ENCODE measurements at places on chromosomes 1 and 21. TPM values are rescaled to one million over a fixed set of nuclear protein-coding genes. Genes with fewer than 3 reads are reported as not detected.

Gene IRF6
- polyA plus RNA-seq: 0.83 TPM

Gene ATP1A4
- polyA plus RNA-seq: 4.0 TPM

GRCh38 chr1:51298322-51298705 is 32.0 kb downstream of the TTC39A start:
- no peak for DNase-seq

DNA sequence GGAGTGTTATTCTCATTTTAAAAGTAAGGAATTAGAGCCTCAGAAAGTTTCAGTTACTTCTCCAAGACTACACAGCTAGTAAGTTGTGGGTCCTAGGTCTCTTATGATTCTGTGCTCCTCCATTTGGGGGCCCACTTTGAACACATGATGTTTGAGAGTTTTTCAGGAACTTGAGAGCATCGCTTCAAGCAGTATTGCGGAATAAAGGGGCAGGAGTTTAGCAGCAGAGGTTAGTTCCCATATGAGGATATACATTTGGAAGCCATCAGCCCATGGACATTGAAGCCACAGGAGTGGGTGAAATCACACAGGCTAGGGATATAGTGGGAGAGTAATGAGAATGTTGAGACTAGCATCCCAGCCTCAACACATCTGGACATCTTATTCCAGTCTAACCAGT is 143.2 kb downstream of the RASAL2 start:
- no peak for DNase-seq

- no peak for DNase-seq
Measured at GRCh38 chr1:165927169-165927568, 99.8 kb downstream of the UCK2 start.

- no peak for DNase-seq
Measured at GRCh38 chr1:171480035-171480434, 5.3 kb upstream of the PRRC2C start.

- peak; percentile 61 for DNase-seq
Measured at GRCh38 chr1:78676347-78676982, 26.8 kb downstream of the IFI44 start.

GRCh38 chr1:90201467-90202358 is 206.8 kb downstream of the ZNF326 start:
- no peak for DNase-seq

DNA sequence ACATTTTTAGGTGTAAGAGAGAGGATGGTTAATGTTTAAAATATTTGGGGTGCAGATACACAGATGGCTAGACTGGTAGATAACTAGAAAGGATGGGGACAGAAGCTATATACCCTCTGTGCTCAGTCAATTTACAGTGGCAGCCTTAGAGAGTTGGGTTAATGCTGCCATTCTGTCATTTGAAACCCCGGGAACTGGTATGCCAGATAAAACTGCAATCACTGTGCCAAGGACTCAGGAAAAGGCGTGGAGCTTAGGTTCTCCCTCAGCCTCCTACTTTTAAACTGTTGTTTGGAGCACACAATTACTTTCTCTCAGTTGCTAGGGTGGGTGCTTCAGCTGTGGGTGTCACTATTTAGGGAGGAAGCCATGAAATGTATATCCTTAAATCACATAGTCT is 90.0 kb upstream of the HNRNPU start:
- DNase-seq: no peak

GRCh38 chr1:202397256-202397655 is 48.8 kb downstream of the PPP1R12B start:
- DNase-seq: no peak
